ENCODE measurements at places on chromosomes 4 and X.

GRCh38 chr4:139266583-139267257 lies 13.3 kb downstream of the MGARP start:
- peak; percentile 76 for DNase-seq

- no peak for DNase-seq
Observed at GRCh38 chr4:76029300-76029699, 6.0 kb upstream of the CXCL10 start.

GRCh38 chr4:38469410-38469809 lies 194.6 kb upstream of the KLF3 start:
- DNase-seq: no peak

DNA sequence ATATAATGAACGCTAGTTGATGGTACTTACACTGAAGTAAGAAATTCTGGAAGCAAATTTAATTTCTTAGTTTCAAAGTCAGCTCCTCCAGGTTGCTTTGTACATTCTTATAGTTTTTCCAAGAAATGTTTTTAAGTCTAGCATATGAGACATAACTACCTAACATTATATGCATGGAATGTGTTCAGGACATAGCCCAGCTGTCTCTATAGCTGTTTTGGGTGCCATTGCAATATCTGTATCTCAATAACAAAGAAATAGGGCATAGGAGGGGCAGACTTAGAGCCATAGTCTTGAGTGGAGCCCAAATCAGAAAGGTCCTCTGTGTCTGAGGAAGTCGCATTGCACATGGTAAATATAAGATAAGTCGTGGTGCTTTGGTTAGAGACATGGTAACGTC lies 143.4 kb downstream of the CBR4 start:
- DNase-seq: no peak

DNA sequence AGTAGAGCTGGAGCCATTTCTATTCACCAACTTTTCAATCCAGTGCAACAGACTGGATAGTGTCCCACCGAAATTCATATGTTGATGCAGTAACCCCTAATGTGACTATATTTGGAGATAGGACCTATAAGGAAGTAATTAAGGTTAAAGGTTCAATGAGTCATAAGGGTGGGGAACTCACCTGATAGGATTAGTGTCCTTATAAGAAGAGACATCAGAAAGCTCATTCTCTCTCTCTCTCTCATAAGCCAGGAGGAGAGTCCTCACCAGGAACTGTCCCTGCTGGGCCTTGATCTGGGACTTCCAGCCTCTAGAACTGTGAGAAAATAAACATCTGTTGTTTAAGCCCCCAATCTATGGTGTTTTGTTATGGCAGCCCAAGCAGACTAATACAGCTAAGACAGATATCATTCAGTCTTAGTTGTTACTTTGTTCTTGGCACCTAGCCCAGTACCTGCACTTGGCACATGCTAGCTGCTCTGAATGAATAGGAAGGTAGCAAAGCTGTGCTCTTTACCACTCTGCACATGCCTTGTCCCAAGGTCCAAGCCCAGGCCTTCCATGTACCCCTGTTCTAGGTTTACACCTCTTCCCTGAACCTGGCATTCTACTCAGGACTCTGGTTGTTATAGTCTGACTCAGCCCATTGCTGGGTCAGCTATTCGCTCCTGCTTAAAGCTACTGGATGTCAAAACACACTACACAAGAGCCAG lies 19.2 kb upstream of the BRS3 start:
- no peak for DNase-seq

GRCh38 chrX:95949588-95949987 lies 735.1 kb upstream of the DIAPH2 start:
- DNase-seq: no peak

- DNase-seq: no peak
Observed at GRCh38 chrX:56503941-56504673, 59.3 kb upstream of the UBQLN2 start.

DNA sequence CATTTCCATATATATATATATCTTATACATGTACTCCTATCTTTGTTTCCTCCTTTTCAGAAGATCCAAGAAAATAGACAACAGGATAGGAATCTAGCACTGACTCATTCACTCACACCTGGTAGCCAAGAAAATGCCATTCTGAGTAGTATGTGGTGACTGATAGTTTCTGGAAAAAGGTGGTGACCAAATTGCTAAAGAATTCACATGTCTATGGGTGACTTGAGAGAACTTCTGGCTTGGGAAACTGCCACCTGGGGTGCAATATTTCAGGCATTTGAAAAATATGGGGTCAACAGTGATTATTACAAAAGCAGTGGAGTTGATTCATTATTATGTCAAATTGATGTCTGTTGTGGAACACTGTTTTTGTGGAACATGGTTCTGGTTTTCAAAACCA lies 605.1 kb downstream of the PCDH18 start:
- no peak for DNase-seq

DNA sequence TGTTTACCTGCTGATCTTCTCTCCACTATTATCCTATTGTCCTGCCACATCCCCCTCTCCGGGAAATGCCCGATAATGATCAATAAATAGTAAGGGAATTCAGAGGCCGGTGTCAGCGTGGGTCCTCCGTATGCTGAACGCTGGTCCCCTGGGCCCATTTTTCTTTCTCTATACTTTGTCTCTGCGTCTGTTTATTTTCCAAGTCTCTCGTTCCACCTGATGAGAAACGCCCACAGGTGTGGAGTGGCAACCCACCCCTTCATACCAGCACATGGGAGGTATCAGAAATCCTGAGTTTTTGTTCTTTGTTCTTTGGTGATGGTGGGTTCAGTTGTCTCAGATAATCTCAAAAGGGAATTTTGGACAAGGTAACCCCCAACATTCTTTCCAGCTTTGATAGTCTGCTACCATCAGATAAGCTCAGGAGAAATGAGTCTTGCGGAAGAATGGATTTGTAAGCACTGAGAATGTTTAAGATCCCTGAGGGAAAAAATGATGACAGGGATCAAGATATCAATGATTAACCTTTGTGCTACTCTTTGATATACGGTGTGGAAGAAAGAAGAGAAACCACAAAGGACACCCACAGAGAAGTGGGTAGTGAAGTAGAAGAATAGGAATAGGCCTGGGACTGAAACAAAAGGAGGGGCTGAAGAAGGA lies 117.9 kb downstream of the CEP44 start:
- no peak for DNase-seq

Data from WERI-Rb-1 (cell line).